ENCODE measurements at places on chromosomes 6 and 20.

GRCh38 chr6:101402622-101403031, 9.1 kb downstream of the GRIK2 start:
- DNase-seq = no peak

DNA sequence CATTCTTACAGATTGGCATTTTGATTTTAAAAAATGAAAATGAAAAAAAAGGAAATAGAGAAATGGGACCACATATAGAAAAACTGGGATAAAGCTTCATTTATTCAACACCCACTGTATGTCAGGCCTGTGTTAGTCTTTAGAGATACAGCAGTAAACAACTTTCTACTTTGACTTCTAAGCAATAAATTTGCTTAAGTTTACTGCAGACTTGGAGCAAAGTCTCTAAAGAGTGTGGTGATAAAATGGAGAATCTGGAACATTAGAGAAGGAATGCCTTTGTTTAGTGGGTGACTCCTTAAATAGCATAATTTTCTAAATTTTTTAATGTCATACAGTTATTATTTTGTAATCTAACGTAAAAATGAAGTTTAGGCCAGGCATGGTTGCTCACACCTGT, 80.7 kb upstream of the CNKSR3 start:
- no peak for DNase-seq

- DNase-seq = no peak
Measured at GRCh38 chr20:53940907-53941545, 129.4 kb downstream of the BCAS1 start.

GRCh38 chr6:32092760-32093497, 16.2 kb downstream of the TNXB start:
- DNase-seq = no peak

DNA sequence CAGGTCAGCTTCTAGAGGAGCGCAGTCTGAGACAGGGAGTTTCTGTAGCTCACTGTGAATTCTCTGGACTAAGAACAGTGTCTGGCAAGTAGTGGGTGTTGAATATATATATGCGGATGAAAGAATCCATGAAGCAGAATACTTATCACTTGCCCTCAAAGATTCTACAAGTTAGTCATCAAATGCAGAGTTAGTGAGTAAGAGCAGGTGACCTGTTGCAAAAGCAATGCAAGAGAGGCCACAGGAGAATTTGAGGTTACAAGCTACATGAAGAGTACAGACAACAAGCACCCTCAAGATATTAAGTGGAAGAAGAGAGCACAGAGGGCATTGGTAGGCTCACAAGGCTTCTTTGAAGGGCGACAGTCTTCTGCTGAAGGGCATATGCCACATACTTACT, 103.4 kb upstream of the BTBD3 start:
- no peak for DNase-seq

Data from progenitor cell of endocrine pancreas (in vitro differentiated cells).